GM04503 (cell line): ENCODE measurements at places on chromosomes 2 and 18.

DNA sequence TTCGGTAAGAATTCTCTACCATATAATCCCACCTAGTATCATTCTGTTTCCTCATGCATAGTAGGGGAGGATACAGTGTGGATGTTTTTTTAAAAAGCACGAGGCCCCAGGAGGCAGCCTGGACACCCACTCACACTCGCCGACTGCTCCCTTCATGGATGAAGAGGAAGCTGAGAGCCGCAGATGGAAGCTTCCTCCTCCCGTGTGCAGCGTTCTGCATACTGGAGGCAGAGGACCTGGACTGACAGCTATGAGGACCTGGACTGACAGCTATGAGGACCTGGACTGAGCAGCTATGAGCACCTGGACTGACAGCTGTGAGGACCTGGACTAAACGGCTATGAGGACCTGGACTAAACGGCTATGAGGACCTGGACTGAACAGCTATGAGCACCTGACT, 234.4 kb downstream of the NDUFA10 start:
- DNase-seq, result no peak

GRCh38 chr2:101563849-101564248, 88.9 kb upstream of the RFX8 start:
- no peak for DNase-seq

DNA sequence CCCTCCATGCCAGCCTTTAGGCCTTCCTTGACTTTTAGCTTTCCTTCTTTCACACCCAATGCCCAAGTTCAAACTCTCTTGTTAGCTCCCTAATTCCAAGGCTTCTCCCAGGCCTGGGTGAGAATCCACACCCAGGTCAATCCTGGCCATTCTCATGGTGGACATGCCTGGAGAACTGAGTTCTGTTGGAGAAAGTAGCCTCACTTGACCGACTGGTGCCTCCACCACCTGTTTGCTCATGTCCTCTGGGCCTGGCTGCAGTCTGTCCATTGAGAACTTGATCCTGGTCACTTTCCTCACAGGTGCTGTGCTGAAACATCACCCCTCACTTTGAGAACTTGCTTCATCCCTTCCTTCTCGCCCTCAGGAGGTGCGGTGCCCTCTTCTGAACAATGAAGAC, 189.1 kb upstream of the TWIST2 start:
- DNase-seq, result no peak

DNA sequence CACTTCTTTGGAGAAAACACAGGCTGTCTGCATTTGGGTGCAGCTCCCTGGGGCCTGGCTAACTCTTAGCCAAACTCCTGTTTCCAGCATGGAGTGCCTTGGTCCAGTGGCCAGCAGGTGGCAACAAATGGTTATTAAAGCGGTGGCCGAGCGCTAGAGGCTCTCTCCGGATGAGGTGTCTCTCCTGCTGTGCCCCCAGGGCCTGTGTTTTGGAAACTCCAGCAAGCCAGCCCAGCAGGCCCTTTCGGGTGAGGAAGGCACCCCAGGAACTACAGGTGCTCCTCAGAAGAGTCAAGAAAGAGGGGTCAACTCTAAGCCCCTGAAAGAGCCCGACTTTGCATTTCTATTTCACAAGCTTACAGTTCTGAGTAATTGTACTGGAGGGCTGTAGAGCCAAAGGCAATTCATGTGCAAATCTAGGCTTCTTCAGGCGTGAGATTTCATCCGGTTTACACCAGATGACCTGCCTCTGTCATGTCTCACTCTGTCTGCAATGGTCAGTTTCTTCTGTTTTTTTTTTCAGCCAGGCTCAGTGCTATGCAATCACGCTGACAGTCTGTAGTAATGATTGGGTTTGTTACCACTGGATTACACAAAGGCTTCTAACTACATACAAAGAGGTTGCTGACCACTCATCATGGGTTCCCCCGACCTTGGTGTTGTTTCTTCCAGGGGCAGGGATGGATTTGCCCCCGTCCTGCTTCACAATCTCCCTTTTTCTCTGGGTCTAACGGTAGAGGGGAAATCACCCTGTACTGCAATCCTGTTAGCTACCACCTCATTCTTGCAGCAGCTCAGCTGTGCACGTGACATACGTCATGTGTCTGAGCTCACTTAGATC, 7.6 kb upstream of the CHRNA1 start:
- peak; percentile 63 for DNase-seq

- no peak for DNase-seq
Measured at GRCh38 chr2:57892920-57893319, 153.7 kb upstream of the VRK2 start.

GRCh38 chr2:237140689-237141285, 55.1 kb downstream of the COPS8 start:
- no peak for DNase-seq

- DNase-seq, result no peak
Measured at GRCh38 chr2:154952346-154952980, 254.0 kb downstream of the KCNJ3 start.

GRCh38 chr2:63792530-63792929, 49.2 kb upstream of the UGP2 start:
- DNase-seq, result peak; percentile 47

DNA sequence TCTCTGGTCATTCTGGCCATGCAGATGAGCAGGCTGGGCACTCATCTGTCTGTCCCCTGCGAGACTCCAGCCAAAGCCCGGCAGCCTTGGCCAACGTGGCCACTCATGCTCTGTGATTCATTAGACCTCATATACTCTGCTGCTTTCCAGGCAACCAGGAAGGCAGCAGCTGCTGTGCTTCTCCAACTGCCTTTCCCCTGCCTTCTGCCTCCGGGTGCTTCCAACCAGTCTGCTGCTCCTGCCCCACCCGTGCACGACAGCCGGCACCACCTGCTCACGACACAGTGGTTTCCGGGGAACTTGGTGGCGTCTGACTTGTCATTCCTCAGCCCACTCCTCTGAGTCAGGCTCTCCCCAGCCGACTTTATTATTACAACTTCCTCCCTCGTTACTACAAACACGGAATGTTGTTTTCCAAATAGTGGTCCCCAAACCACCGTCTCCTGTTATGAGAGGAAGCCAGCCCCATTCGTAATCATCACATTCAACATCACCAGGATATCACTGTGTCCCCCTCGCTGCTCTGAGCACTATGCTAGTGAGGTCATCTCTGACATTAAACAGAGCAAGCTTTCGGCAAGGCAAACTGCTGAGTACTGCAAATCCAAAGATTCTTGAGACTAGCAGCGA, 392.4 kb downstream of the ALK start:
- peak; percentile 41 for DNase-seq

GRCh38 chr18:41486575-41486974, 468.5 kb upstream of the PIK3C3 start:
- no peak for DNase-seq

DNA sequence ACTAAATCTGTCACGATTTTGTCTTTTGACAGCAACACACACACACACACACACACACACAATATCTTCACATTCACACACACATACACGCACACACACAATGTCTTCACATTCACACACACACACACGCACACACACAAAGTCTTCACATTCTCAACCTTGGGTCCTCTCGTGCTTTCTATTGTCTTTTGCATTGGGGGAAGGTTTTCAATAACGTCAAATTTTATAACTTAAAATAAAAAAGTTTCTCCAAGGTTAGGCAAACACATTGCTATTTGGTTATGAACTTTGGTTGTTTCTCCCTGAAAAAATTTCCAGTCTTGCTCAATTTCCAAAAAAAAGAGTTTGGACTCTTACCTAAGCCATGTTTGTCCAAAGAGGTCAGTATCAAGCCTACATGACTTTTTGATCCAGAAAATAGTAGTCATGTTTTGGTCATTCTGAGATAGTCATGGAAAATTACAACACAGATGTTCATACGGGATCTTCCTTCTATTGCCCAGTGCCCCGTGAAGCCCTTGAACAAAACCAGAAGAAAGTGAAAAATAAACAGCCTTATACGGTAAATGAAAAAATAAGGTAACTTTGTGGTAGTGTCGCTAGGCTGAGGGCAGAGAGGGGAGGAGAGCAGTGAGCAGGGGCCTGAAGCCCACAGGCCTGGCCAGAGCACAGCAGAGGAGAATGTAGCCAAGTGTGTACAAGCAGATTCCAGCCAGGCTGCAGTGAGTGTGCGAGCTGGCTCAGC, 542.8 kb upstream of the ID2 start:
- DNase-seq, result peak; percentile 71

DNA sequence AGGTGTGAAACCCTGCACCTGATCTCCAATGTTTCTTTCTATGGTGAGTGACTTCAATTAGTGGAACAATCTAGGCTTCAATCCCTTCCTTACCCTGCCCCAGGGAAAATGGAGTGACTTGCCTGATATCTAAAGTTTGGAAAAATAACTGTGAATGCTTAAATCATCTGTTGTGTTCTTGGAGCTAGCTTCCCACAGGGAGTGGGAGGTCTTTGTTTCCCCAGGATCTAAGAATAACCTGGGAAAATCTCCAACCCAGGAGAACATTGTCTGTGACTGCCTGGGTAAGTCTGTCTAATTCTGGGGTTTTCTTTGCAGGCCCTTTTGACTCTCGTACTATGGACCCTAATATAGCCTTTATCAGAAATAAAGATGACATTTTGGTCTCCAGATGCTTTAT, 13.6 kb upstream of the LDAH start:
- DNase-seq, result no peak

DNA sequence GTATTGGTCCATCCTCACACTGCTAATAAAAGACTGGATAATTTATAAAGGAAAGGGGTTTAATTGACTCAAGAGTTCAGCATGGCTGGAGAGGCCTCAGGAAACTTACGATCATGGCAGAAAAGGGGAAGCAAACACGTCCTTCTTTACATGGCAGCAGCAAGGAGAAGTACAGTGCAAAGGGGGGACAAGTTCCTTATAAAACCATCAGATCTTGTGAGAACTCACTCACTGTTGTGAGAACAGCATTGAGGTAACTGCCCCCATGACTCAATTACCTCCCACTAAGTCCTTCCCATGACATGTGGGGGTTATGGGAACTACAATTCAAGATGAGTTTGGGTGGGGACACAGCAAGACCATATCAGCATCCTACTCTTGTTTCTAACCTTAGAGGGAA, 37.0 kb downstream of the SP100 start:
- no peak for DNase-seq

DNA sequence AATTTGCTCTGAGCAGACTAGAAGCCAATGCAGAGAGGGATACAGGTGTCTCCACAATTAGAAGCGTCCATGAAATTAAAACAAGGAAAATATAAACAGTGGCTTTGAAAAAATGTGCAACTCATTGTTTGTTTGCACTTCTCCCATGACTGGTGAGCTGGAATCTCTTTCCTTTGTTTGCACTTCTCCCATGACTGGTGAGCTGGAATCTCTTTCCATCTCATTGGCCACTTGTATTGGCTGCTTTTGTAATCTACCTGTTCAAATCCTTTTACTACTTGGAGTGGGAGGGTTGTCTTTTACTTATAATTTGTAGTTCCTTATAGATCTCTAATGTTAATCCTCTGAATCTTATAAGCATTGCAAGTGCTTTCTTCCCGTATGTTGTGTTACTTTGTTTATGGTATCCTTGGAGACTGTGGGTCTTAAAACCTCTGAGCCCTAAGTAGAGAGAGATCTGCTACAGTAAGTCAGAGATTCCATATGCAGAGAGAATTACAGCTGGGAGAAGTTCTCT, 94.1 kb downstream of the RTN4 start:
- DNase-seq, result no peak

- DNase-seq, result peak; percentile 97
Measured at GRCh38 chr2:106197878-106198277, 3.8 kb upstream of the UXS1 start.

DNA sequence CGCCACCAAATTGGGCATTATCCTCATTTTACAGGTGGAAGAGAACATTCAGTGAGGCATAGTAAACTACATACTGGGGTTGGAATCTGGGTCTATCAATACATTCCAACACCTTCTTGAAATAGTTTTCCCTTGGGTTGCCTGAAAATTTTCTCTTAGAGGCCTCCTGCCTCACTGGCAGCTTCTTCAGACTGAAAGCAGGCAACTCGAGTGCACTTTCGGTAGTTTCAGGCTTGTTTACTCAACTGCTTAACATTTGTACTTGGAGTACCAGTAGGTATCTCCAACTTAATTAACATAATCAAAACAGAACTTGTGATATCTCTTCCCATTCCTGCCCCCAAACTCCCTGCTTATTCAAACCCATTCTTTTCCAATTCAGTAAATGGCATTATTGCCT, 36.2 kb upstream of the C2orf74 start:
- DNase-seq, result no peak

DNA sequence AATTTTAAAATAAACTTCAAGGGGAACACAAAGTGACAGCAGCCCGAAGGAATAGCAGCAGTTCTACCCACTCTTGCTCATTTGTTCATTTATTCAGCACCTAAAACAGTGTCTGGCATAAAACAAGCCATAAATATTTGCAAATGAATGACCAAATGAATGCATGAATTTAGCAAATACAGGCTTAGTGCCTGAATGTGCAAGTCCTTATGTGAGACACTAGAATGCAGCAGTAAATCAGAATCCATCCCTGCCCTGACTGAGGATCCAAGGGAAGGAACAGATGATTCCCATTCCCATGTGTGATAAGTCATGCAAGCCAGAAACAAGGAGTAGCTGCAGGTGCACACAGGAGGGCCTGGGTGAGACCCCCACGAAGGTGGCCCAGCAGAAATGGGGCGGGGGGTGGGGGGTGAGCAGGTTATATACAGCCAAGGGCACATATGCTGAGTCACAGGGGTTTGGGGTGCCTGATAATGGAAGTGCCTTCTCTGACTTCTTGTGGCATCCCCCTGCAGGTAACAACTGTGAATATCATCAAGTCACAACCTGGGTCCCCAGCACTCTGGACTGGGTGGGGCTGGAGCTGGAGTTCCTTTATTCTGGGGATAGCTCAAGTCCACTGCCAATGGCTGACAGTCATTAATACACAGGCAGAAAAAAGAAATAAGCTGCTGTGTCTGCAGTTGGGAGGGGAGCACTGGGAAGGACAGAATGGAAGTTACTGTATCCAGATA, 311.9 kb downstream of the TXNL1 start:
- DNase-seq, result no peak

DNA sequence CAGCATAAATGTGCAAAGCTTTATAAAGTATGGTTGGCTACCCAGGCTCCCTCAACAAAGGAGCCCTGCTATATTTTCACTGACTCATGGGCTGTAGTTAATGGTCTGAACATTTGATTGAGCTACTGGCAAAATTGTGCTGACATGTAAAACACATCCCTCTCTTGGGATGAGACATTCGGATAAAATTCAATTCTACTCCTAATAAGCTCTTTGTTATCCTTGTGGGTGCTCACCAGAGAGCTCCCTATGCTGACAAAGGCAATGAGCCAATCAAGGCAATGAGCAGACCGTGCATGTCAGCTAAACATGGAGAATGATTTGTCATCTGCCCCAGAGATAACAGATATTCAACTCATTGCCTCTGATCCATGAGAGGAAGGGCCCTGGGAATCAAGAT, 27.7 kb downstream of the SERPINB8 start:
- DNase-seq, result no peak

DNA sequence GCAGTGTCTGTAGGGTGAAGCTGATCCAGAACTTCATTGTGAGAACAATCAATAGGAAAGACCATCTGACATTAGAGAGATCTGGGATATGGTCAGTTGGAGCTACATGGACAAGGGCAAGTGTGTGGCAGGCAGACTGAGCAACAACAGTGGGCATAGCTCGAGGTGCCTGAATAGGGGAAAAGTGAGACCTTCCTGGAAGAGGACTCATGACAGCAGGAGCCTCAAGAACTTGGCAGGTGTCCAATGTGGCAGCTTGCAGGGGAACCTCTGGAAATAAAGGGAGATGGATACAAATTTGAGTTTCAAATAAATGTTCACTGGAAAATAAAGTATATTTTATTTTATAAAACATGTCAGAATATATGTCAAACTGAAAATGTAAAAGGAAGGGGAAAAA, 117.9 kb downstream of the TANC1 start:
- DNase-seq, result no peak
